ENCODE measurements at places on chromosomes 7 and 10.

DNA sequence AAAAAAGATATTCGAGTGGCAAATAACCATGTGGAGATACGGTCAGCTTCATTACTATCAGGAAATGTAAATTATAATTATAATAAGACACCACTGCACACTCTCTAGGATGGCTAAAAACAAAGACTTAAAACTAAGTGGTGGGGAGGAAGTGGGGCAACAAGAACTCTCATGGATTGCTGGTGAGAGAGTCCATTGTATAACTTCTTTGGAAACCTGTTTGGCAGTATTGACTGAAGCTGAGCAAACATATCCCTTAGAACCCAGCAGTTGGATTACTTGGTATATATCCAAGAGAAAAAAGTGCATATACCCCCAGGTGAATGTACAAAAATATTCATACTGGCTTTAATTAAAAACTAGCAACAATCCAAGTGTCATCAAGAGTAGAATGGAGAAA lies 133.7 kb upstream of the CTBP2 start:
- DNase-seq, result no peak

DNA sequence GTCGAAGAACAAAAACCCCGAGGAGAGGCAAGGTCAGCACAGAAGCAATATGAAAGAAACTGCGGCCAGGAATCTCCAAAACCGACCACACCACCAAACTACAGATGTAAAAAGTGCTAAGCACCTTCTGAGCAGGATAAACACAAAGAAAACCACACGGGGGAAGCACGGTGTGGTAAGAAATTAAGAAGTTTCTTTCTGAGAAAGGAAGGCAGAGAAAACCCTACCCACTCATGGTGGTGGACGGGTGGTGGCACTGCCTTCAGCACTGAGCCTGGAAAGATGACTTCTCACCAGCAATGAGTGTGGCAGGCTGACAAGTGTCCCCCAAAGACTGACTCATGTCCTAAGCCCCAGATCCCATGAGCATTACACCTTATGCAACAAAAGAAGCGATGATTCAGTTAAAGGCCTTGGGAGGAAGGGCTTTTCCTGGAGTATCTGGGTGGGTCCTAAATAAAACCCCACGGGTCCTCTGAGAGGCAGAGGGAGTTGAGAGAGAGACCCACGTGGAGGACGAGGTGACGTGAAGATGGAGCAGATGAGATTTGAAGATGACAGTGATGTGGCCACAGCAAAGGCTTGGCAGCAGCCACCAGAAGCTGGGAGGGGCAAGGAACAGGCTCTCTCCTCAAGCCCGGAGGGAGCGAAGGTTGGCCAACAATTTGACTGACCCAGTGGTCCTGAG lies 124.9 kb downstream of the DLG5 start:
- no peak for DNase-seq

GRCh38 chr10:60224066-60224705 lies 165.5 kb downstream of the ANK3 start:
- no peak for DNase-seq

- no peak for DNase-seq
These were observed 316.1 kb upstream of the FZD1 start for GRCh38 chr7:90948085-90948484.

- DNase-seq, result no peak
These were observed 13.1 kb downstream of the RHBDD2 start for GRCh38 chr7:75891815-75892411.

DNA sequence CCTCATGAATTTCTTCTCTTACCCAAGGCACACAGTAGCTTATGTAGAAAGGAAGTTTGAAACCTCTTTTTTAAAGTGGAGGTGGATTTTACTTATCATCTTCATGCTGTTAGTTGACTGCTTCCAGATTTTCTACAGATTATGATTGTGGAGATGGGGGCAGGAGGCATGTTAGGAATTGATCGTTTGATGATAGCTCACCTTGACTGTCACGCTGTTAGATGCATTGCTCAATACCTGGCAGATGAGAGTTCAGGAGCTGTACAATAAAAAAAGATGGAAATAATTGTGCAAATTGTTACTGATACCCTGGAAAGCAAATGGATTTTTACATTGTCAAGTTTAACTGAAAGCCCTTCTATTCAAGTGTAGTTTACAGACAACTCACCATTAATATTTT lies 340.3 kb downstream of the PLXDC2 start:
- DNase-seq, result no peak

GRCh38 chr7:46146454-46147255 lies 225.6 kb upstream of the IGFBP3 start:
- DNase-seq, result peak; percentile 65

- no peak for DNase-seq
These were observed 58.7 kb upstream of the CFAP46 start for GRCh38 chr10:133001114-133001513.

GRCh38 chr7:7829667-7830066 lies 111.3 kb upstream of the RPA3 start:
- no peak for DNase-seq

DNA sequence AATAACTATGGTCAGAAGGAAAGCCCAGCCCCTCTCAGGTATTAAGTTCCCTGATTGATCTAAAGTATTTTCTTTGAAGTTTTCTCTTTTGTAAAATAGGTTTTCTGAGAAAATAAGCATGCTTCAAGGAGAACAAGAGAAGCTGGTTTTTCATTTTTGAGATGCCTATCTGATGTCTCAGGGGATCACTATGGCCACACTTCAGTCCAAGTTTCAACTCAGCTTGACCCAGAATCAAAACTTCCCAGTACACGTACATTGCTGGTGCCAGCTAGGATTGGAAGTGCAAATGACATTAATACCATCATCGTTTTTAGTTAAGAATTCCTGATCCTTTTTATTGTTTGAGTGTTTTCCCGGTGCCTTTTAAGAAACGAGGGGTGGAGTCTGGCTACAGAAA lies 7.2 kb downstream of the ITIH5 start:
- no peak for DNase-seq

- DNase-seq, result no peak
These were observed 9.4 kb upstream of the LEP start for GRCh38 chr7:128231677-128232076.

DNA sequence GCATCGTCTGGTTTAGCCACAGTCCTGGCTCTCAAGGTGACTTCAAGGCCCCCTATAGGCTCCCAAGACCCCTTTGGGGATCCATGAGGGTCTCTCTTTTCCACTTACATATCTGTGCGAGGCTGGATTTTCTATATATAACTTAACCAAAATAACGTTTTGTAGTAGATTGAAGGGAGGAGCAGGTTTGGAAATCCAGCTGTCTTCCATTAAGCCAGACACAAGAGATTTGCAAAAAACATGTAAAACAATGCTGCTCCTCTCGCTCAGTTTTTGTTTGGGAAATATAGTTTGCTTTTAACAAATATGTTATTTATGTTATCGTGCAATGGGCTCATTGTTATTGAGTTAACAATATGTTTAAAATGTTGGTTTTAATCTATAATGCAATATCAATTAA lies 811.2 kb downstream of the TYW1 start:
- no peak for DNase-seq

- DNase-seq, result no peak
These were observed 9.6 kb downstream of the MYO1G start for GRCh38 chr7:44969049-44969700.

- DNase-seq, result no peak
These were observed 15.0 kb upstream of the COMMD3 start for GRCh38 chr10:22301193-22301592.

DNA sequence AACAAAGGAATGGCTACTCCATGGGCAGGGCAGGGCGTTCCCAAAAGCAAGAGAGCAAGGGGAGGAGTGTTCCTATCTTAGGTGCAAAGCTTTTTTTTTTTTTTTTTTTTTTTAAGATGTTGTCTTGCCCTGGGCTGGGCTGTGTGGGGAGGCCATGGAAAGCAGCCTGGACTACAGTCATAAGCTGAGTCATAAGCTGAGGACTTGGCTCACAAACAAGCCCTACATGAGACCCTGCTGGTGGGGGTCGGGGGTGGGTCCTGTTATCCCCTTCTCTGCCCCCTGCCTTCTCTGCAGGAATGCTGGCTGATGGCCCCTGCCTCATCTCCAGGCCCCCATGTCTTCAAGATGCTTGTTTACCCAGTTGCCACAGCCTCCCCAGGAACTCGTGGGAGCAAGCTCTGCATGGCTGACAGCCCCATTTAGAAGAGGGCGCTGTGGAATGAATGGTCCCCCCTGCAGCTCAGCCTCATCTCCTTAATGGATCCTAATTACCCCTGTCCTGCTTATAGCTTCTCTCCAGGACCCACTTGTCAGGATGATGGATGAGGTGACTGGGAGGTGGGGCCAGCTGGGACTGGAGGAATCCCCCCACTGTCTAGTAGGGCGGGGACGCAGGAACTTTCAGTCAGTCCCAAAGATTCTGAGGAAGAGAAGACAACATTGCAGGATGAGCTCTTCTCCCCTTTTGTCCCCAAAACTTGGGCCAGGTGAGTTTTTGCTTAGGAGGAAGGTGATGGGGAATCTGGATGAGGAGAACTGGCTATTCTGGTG lies 340.8 kb upstream of the PODXL start:
- DNase-seq, result no peak

- peak; percentile 68 for DNase-seq
These were observed 15.3 kb downstream of the ECHDC3 start for GRCh38 chr10:11757454-11757820.

- DNase-seq, result peak; percentile 83
These were observed 19.7 kb upstream of the BNIP3 start for GRCh38 chr10:132001238-132001972.

- no peak for DNase-seq
These were observed 607.4 kb upstream of the MBL2 start for GRCh38 chr10:53379956-53380355.

- DNase-seq, result no peak
These were observed 68.1 kb downstream of the PDGFA start for GRCh38 chr7:451255-452225.

Data from thyroid gland (tissue), 4 donors.